ENCODE measurements at places on chromosomes 4 and X.

DNA sequence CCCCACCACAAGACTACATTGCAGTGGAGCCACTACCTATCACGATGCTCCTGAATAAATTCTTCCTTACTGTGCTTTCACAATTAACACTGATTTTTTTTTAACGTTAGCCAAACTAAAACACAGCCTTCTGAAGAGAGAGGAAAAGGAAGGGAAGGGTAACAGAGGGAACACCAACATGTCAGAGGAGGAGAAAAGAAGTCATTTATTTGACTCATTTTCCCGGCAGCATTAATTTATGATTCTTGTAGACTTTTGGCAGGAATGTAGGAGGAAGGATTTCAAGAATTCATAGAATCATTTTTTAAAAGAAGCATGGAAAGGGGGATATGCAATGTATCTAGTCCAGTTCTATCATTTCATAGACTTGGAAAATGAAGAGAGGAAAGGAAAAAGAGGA, 74.3 kb upstream of the IQCM start:
- no peak for DNase-seq

DNA sequence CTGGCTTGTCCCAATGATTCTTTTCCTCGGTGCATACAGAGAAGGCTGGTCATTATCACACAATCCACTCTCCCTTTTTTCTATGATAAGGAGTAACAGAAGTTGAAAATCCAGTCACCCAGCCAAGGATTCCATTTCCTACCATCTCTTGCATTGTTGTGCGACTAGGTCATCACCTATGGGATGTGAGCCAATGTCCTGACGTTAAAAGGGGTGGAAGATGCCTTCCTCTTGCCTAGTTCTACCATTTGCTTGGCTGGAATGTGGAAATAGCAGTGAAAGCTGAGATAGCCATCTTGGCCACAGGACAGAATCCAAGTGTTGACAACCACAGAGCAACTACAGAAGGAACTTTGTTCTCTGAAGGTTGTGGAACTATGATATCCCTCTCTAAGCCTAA, 132.2 kb upstream of the KIT start:
- no peak for DNase-seq

DNA sequence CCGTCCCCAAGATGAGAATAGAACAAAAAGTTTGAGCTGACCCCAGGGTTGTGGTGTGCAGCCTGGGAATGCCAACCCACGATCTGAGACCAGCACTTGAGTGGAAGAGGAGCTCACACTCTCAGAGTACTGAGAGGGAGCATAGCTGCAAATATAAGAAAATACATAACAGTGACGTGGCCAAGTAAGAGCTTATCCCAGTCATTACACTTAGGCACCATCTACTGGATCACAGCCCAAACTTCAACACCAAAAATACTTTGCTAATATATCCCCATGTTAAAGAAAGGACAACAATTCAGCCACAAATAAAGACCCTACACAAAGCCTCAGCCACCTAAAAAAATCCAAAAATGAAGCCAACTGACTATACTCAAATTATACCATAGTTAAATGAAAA, 33.3 kb upstream of the CXCL6 start:
- DNase-seq, result no peak

DNA sequence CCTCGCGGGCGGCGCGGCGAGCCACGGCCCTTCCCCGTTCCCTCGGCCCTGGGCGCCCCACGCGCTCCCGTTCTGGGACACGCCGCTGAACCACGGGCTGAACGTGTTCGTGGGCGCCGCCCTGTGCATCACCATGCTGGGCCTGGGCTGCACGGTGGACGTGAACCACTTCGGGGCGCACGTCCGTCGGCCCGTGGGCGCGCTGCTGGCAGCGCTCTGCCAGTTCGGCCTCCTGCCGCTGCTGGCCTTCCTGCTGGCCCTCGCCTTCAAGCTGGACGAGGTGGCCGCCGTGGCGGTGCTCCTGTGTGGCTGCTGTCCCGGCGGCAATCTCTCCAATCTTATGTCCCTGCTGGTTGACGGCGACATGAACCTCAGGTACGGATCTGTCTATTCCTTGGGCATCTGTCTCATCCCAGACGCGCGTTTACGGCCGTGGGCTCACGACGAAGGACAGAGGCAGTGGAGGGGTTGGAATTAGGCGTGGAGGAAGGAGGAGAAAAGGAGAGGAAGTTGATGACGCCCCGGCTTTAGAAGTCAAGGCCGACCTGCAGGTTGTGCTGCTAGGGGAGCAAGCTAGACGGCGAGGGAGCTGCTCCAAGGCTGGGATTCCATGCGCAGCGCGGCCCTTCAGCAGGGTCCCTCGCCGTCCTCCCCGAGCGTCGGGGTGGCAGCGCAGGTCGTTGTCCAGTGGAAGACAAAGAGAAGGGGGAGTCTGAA, 792 bp downstream of the SLC10A4 start:
- DNase-seq, result no peak

- no peak for DNase-seq
Measured at GRCh38 chrX:103839404-103839803, 7.3 kb upstream of the RAB9B start.

- peak; percentile 18 for DNase-seq
Measured at GRCh38 chr4:77052352-77052751, 23.4 kb downstream of the CCNI start.

DNA sequence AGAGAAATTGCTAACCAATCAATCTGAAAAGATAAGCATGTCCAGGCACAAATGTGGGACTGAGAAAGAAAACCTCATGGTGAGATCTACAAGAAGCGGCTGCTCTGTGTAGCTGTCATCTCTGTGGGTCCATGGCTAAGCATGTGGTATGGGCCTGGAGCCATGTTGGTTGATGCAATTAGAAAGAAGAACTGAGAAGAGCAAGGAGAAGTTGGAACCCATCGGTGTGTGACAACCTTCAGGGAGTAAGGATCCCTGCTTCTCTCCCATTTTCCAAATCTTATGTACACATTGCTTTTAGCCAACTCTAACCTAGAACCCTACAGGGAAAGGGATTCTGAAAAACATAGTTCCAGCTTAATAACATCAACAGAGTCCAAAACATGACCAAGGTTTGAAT, 890.2 kb downstream of the FSTL5 start:
- DNase-seq, result no peak

GRCh38 chrX:111447298-111447697, 35.3 kb upstream of the DCX start:
- no peak for DNase-seq

- no peak for DNase-seq
Measured at GRCh38 chrX:3589474-3589873, 124.0 kb downstream of the PRKX start.

DNA sequence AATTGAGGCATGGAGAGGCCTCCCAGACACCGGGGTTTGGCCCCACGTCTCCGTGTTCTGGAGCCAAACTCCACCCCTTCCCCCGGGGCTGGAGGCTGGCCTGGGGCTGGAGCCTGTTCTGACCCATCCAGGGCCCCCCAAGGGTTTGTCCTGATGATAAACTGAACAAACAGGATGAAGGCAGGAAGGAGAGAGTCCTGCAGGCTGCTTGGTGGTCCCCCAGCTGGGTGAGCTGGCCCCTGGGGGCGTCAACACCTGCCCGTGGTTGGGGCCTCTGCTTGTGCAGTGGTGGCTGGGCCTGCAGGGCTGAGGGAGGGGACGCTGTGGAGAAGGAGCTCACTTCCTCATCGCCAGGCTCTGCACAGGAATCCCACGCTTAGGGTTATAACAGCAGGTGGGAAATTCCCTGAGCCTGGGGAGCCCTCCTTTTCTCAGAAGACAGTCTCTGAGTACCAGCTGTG, 2.3 kb downstream of the SH3TC1 start:
- peak; percentile 37 for DNase-seq

DNA sequence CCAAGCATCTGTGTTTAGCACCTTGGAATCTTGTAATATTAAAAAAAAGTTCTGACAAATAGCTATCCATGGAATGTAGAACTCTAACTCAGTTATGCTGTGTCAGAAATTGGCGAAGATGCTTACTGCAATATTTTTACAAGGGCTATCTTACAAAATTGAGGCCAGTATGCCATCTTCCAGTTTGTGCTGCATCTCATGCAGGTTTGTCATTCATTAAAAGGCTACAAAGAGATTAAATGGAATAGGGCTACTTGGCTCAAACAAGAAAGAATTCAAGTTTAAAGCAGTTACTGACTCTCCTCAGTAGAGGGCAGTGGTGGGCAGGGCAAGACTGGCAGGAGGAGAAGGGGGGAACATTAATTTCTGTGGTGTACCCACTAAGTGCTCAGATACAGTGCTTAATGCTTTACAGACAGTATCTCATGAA, 66.5 kb downstream of the SHROOM4 start:
- no peak for DNase-seq

GRCh38 chr4:147901388-147901787, 169.5 kb downstream of the ARHGAP10 start:
- DNase-seq, result no peak

DNA sequence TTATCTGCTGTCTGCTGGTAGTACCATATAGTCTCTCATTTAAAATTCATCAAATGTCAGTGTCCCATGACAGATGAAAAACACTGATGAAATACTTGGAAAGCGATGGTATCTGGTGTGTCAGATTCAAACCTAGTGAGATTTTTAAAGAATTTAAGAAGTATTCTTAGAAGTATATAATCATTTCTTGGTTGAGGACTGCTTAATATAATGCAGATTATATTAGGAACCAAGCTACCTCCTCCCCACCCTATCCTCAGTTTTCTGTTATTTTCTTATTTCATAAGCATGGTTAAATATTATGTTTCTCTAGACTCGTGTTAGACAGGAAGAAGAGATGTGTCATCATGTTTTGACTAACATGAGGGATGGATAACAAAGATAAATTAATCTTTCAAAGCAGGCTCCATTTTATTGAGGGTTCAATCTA, 118.5 kb downstream of the GLUD2 start:
- DNase-seq, result no peak

DNA sequence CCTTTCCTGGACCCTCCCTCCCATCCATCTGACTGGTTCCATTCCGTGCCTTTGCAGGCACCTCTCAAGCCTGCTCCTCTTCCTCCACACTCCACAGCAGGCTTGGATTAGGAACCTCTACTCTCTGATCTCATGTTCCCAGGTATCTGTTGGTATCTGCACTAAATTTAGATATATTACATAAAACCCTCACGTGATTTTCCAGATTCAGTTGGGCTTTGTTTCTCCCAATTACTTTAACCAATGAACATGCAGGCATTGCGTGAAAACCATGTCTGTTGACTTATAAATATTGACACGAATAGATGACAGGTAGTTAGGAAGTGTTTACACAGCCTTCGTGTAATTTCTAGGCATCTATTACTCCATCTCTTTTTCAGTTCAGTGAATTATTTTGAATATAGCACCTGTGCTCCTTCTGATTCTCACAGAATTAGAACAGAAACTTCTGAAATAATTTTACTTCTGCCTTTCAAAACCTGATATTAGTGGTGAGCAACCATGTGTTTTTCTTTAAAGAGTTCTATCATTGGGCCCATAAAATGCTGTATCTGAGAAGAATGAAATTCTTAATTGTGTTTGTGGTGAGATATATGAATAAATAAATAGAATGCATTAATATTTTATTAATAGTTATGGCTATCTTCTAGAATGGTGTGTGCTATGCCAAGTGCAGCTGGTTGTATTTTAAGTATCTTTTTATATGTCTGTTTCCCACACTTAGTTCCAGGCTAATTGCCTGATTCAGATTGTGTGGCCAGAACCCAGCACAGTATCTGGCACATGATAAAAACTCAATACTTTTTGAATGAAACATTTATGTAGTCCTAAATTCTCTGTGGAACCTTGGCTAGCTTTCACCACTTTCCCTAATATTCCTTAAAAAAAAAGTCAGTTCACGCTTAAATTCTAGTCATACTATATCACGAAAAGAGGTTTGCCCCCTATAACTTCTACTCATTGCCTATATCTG, 304.8 kb downstream of the QDPR start:
- no peak for DNase-seq

GRCh38 chr4:74353858-74354257, 11.1 kb upstream of the EREG start:
- DNase-seq, result no peak

DNA sequence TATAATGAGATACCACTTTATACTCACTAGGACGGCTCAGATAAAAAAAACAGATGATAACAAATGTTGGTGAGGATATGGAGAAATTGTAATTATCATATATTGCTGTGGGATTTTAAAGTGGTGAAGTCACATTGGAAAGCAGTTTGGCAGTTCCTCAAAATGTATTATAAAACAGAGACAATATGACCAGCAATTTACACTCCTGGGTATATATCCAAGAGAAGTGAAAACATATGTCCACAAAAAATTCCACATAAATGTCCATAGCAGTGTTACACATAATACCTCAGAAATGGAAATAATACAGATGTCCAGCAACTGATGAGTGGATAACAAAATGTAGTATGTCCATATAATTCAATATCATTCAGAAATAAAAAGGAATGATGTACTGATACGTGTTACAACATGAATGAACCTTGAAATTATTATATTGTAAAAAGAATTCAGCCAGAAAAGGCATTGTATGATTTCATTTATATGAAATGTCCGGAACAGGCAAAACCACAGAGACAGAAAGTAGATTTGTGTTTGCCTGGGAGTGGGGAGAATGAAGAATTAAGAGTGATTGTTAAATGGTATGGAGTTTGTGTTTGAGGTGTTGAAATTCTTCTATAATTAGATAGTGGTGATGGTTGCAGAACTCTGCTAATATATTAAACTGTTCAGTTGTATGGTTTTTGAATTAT, 220.9 kb downstream of the SLC7A11 start:
- DNase-seq, result no peak

DNA sequence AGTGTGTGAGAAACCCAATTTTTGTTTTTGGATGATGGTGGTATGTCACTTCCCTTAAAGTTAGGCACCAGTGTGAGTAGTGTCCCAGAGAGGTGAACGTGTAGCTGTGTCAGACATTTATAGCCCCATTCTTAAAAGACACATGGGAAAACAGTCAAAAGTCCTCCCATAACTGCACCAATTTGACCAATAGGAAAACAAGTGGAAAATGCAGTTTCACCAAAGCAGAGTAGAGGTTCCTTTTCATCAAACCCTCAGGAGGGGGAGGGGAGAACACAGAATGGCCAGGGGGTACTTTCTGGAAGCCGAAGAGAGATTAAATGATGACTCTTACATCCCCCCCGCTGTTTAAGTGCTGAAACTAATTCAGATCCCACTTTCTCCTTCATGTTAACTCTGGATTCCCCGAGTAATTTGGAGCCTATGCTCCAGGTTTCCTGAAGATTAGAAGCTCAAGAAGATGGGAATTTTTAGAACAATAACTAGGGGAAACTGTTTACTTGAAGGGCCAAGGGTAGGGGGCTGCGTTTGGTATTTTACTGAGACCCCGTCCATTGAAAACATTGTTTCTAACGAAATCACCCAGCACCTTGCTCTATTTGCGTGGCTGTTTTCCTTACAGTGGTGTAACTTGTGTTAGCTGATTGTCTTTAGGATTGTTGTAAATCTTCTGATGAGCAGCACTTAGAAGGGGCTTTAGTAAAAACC, 2.1 kb upstream of the LEF1 start:
- DNase-seq, result no peak

GRCh38 chrX:109622270-109622669, 2.7 kb downstream of the KCNE5 start:
- DNase-seq, result no peak

GRCh38 chr4:110354460-110354859, 121.5 kb upstream of the ENPEP start:
- no peak for DNase-seq
